ENCODE measurements at places on chromosomes 11 and 22.

DNA sequence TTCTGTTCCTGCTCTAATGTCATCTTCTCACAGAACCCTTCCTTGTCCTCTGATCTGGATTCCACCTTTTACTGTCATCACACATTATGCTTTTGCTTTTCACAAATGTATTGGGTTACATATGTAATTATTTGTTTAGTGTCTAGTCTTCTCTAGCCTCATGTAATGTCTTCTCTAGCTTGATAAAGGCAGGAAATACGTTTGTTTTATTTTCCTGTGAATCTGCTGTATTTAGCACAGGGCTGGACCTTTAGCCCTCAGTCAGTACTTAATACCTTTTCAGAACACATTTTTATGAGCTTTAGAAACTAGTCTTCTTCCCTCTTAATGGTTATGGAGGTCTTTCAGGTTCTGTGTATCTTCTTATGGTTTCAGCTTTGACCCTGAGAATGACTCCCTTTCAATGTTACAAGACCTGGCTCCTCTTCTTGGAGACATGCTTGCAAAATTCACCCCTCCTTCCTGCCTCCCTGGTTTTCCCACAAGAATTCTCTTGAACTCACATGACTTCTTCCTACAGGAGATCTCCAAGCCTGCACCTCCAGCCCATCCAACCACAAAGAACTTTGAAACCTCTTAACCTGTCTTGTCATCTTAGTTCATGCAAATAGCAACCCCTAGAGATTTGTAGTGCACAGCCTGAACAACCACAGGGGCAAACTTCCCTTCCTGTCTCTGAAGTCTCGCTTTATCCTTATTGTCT, 132.7 kb upstream of the DDI1 start:
- DNase-seq = no peak

DNA sequence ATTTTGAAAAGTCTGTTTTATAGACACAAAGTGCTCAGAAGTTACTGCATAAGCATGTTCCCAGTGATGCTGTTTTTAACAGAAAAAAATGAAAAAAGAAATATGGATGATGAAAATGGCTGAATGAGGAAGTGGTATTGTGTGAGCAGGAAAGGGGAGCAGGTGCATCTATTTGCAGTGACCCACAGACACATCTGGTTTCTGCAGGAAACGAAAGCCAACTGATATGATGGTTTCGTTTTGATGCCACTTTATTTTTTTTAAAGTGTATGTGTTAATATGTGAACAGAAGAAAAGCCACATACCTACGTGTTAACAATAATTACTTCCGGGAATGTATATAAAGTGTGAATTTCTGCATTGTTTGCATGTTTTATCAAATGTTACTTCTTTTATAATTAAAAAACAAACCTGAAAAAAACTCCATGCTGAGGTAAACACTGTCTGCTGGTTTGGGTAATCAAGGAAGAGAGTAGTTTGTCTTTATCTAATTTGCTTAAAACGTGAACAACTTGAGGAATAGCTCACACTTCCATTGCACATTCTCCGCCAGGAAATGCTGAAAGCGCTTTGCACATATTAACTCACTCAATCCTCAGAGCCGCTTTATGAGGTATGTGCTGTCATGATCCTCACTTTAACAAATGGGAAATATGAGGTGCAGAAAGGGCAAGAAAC, 1335.9 kb downstream of the TBC1D22A start:
- DNase-seq = no peak

DNA sequence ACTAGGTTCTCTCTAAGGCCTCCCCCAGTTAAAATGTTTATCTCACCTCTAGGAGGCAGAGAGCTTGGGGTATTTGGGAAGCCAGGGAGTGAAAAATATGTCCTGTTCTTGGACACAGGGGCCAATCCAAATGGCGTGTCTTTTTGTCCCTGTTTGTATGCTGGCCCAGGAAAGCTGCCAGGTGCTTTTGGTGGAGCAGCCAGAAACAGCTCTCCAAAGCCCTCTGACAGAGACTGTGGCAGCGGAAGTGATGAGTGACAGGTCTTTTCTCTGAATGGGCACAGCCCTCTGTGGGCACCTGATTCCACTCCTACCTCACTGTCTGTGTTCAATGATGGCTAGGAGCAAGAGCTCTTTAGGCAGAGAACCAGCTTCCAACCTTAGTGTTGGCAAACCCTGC, 106.4 kb upstream of the KIRREL3 start:
- no peak for DNase-seq

GRCh38 chr22:23065495-23066122, 4.7 kb upstream of the GNAZ start:
- DNase-seq = no peak

DNA sequence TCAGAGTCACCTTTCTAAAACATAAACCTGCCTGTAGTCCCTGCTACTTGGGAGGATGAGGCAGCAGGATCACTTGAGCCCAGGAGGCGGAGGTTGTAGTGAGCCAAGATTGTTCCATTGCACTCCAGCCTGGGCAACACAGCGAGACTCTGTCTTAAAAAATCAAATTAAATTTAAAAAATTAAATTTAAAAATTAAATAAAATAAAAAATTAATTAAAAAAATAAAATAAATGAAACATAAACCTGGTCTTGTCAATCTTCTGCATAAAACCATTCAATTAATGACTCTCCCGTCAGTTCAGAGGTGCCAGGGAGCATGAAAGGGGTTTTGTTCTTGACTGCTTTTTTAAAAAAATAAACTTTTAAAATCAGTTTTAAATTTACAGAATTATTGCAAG, 48.6 kb downstream of the CCDC83 start:
- no peak for DNase-seq

GRCh38 chr11:46279126-46280099, 2.0 kb downstream of the CREB3L1 start:
- no peak for DNase-seq

- DNase-seq = no peak
These were observed 258.9 kb upstream of the ARHGAP20 start for GRCh38 chr11:110971140-110971539.

GRCh38 chr22:40335358-40335757, 10.9 kb upstream of the ADSL start:
- DNase-seq = no peak
